ENCODE measurements at places on chromosomes 7 and 10.

DNA sequence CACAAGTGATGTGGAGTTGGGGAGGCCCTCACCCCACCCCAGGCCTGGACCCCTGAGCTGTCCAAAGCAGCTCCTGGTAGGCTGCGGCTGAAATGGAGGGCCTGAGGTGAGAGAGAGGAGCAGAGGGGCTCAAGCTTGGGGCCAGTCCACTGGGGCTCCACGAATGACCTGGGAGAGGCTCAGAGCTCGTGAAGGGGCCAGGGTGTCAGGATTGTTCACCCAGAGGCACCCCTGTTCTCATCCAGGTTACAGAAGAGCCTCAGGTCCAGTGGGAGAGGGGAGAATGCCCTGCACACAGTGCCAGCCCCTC is 102.2 kb upstream of the RET start:
- DNase-seq, result no peak

DNA sequence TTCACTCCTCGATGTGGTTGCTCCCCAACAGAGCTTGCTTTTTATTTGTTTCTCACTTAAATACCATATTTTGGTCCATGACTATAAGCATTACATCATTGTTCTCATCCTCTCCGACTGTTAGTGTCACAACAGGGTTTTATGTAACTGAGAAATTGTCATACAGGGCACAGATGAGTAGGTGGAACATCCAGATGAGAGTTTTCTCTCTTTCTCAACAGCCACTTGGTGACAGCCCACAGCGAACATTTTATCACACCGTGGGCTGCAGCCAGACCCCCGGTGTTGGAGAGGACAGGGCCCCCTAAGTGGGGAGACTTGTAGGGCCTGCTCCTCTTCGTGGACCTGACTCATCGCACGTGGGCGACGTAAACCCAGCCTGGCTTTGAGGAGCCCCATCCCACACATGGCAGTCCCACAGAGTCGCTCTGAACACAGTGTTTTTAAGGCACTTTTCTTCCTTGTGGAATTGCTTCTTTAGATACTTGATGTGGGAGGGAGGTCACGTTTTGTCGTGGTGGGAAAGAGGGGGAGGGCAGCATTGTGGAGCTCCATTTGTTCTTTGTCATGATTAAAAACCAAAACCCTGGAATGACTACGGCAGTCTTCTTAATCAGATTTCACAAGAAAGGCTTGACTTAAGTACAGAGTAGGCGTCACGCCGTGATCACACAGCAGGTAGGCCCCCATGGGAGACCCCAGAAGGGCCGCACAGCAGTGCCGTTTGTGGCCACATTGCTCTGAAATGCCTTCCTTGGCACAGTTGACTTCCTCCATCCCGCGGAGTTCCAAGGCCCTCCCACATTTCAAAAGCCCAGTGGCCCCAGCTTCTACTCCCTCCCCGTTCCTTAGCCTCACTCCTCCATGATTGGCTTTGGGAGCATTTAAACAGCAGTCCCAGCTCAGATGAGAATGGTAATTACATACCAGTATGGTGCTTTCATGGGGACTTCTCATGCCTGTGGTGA is 220.6 kb downstream of the CCDC3 start:
- DNase-seq, result no peak

DNA sequence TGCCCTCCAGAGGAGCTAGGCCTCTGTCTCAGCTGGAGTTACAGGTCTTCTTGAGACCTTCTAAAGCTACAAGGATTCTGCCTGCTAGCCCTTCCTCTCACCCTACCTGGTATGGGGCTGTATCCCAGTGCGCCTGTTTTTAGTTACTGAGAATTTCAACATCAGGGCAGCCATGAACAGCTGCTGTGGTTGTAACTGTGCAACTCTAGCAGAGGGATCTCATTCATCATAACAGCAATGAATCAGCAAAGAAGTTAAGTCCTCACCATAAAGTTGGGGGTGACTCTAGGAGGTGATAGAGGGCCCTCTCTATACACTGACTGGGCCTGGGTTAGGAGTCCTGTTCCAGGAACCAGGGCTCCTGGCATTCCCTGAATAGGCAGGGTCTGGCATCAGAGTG is 14.0 kb upstream of the CDH23 start:
- no peak for DNase-seq

GRCh38 chr7:21753071-21753470 is 192.6 kb downstream of the CDCA7L start:
- DNase-seq, result no peak

- no peak for DNase-seq
Observed at GRCh38 chr7:45917064-45917463, 4.0 kb downstream of the IGFBP3 start.

DNA sequence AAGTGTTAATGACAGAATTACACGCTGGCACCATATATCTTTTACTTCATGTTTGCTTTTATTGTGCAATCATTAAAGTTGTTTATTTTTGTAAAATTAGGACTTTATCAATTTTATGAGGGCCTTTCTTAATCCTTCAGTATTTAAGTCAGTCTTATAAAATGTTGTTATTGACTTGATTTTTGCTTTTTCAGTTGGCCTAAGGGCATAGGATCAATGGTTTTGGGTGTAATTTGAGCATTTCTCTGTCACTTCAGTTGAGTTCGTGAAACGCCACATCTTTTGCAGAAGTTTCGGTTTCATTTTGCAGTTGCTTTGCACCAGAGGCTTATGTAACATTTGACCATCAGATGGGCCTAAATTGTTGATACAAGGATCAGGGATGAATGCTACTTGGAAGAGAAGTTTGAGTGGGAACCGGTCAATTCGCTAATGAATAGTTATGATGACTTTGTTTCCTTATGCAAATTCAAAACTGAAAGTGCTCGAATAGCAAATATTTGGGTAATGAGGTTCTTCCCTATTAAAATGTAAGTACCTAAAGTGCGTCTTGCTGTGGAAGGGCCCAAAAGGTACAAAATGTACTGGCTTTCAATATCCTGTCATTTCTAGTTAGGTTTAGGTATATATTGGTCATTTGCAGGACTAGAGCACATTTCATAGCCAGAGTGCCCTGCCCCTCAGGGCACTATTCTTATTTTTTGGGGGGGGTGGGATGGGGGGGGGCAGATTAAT is 340.9 kb downstream of the LRMDA start:
- no peak for DNase-seq

DNA sequence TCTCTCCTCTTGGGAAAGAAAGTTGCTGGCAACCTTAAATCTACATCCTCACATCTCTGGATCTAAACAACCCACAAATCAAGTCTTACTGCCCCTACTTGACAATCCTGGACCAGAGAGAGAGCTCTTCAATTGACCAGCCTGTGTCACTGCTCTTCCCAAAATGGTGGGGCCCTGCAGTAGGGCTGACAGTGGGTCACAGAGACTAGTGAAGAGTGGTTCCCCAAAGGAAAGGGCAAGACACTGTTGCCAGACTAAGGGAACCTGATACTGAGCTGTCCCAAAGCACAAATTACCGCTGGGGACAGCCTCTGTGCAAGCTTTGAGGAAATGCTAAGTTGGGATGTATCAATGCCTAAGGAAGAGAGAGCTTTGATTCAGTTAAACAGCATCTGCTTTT is 4.5 kb upstream of the GPRIN2 start:
- DNase-seq, result no peak

- DNase-seq, result no peak
Observed at GRCh38 chr7:760006-760405, 32.9 kb upstream of the PRKAR1B start.

DNA sequence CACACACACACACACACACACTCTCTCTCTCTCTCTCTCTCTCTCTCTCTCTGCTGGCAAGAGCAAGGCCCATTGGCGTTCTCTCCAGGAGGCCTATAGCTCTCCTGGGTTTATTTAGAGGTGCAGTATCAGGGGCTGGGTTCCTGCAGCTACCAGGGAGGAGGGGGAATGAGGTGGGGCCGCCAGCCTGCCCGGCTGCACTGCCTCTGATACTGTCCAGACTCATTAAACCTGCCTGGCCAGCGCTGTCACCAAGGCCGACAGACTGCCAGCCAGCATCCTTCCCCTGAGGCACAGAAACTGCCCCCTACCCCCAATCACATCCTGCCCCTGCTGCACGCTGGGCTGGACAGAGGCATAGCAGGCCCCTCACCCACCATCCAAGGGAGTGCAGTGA is 4.3 kb downstream of the PRRT4 start:
- no peak for DNase-seq

DNA sequence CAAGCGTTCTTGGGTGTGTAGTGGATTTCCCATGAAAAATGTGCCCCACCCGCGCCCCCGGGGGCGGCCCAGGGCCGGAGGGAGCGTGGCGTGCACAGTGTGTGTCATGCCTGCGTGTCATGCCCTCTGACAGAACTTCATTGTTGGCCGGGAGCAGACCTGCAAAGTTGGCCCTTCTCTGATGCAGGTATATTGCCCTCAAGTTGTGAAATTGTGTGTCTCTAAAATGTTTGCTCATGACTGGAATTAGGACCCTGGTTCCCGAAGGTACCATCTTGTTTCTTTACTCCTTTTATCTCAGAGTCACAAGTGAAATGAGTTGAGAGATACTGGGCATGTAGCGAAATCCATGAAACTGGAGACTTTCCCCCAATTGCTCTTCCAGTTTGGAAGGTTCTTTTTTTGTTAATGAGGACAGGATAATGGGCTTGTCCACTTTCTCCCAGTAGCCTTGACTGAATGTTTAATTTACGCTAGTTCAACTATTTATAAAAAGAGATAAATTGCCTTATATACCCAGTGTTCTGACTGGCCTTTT is 26.2 kb downstream of the ADK start:
- DNase-seq, result no peak

GRCh38 chr10:7035126-7035761 is 375.6 kb downstream of the SFMBT2 start:
- no peak for DNase-seq

DNA sequence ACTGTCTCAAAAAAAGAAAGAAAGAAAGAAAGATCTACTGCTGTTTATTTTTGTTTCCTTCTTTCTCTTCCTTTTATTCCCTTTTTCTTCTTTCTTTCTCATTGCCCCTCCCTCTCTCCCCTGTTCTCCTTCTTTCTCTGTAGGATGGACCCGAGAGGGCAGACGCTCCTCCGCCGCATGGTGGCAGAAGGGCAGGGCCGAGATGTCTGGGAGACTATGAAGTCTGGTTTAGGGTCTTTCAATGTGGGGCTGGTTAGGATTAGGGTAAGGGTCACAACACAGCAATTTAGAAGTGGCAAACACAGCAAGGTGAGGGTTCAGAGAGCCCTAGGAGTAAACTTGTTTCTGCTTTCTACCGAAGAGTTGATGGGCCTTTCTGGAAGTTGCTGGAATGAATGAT is 45.7 kb upstream of the RASGEF1A start:
- no peak for DNase-seq

DNA sequence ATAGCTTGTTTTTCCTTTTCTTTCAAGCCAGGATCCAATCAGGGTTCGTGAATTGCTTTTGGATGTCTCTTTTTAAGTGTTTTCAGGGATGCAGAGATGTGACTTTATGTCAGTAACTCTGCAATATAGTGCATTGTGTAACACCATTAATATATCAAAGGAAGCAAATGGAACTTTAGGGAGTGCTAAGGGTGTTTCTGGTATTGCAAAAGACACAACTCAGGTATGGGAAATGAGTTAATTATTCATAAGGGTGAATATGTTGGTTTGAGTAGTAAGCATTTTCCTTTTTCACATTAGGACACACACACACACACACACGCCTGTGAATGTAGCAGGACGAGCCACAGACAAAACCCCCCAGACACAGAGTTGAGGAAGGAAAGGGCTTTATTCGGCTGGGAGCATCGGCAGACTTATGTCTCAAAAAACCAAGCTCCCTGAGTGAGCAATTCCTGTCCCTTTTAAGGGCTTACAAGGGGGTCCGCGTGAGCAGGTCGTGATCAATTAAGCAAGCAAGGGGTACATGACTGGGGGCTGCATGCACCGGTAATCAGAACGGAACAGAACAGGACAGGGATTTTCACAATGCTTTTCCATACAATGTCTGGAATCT is 31.8 kb upstream of the GSDME start:
- no peak for DNase-seq

GRCh38 chr10:95282107-95282506 is 8.7 kb downstream of the PDLIM1 start:
- DNase-seq, result no peak

- DNase-seq, result no peak
Observed at GRCh38 chr10:60714233-60714632, 64.0 kb upstream of the CDK1 start.

- no peak for DNase-seq
Observed at GRCh38 chr7:1939434-1940401, 269.6 kb downstream of the ELFN1 start.

DNA sequence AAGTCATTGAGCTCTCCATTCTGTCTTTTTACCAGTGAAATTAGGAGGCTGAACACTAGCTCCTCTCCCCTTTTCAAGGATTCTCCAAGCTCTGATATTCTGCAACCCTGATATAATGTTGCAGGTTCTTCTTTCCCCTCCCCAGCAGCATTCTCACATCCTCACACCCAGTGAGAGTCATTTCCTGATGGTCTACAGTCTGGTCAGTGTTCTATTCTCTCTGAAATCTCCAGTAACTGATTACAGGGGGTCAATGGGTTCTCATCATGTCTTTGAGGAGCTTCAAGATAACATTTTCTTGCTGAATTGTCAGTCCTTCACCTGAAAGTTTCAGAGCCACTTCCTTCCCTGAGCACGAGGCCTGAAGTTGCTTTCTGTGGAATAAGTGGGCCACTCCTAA is 299.4 kb downstream of the PTEN start:
- DNase-seq, result no peak

DNA sequence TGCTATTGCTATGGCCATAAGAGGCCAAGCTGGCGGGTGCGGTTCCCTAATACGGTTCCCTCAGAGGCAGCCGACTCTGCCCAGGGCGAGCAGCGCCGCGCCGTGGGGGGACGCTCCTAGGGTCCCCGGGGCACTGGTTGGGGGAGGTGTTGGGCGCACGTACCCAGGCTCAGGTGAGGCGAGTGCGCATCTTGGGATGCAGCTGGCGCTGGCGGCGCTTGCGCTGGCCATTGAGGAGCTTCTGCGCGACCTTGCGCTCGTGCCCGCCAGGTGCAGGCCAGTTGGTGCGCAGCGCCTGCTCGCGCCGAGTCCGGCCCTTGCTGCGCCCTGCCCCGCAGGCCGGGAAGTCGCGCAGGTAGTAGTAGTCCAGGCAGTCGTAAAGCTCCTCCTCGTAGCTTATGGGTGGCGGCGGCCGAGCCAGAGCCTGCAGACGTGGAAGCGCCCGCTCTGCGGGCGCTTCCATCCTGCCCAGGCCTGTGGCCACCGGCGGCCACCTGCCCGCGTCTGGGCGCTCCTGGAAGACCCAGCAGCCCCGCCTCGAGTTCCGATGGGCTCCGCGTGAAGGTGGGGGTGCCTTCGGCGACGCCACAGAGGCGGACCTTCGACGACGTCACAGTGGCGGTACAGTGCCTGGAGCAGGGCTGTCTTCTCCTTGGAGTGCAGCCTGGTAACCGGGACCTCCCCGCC is at the start of gene NUPR2:
NUPR2 (minus strand) TSS at position 566 of the 687 bp plus-strand sequence; CDS start at position 463, 103 bp downstream.
- DNase-seq, result no peak

- DNase-seq, result no peak
Observed at GRCh38 chr10:101902032-101902819, 58.6 kb upstream of the KCNIP2 start.

GRCh38 chr7:16991551-16991950 is 109.8 kb upstream of the AGR3 start:
- DNase-seq, result no peak

GRCh38 chr10:112359606-112360307 is 14.2 kb upstream of the ACSL5 start:
- no peak for DNase-seq

- DNase-seq, result no peak
Observed at GRCh38 chr10:122618461-122619165, 58.1 kb downstream of the DMBT1 start.

GRCh38 chr10:62087329-62087728 is 181.3 kb downstream of the RTKN2 start:
- DNase-seq, result no peak

- no peak for DNase-seq
Observed at GRCh38 chr10:120105001-120105400, 212.5 kb downstream of the SEC23IP start.
